ENCODE measurements at places on chromosomes 2 and 18. TPM values are rescaled to one million over a fixed set of nuclear protein-coding genes. Genes with fewer than 3 reads are reported as not detected.

DNA sequence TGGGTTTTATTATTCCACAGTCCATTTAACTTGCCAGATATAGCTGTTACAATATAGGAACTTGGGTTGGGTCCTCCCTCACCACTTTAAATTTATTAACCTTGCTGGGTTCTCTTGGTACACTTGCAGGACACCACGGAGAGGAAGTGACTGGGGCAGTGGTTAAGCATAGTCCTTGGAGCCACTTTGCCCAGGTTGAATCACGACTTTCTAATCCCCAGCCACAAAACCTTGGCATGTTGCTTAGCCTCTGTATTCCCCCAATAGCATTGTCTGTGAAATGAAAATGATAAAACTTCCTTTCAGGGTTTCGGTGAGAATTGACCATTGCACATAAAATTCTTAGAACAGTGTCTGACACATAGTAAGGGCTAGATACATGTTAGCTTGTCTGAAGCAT, 221.2 kb downstream of the IRS1 start:
- DNase-seq, result no peak

DNA sequence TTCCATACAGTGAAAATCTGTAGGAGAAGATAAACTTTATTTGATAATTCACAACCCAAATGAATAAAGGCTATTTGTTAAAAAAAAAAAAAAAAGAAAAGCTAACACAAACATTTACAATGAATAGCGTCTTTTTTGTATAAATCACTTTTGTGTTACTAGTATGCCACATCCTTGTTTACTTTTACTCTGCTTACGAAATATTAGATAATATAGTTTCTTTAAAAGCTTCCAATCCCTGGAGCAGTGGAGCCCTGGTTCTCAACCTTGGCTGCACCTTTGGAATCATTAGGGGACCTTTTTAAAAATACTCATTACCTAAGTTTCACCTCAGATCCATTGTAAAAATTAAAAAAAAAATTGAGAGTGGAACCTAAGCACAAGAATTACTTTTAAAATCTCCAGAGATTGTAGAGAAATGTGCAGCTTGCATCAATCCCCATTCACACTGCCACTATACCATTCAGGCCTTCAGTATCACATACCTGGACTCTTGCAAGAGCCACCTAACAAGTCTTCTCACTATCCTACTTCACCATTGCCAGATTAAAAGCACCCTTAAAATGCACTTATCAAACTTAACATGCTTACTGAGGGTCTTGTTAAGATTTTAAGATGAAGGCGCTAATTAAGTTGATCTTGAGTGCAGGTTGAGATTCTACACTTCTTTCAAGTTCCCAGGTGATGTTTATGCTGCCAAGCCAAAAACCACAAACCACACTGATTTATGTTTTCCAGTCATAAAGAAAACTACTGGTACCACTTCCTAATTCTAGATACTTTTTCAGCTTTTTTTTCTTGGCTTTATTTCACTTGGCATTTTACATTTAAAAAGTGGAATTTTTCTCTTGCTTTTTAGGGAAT, 59.7 kb upstream of the ZC3H15 start:
- DNase-seq, result no peak

DNA sequence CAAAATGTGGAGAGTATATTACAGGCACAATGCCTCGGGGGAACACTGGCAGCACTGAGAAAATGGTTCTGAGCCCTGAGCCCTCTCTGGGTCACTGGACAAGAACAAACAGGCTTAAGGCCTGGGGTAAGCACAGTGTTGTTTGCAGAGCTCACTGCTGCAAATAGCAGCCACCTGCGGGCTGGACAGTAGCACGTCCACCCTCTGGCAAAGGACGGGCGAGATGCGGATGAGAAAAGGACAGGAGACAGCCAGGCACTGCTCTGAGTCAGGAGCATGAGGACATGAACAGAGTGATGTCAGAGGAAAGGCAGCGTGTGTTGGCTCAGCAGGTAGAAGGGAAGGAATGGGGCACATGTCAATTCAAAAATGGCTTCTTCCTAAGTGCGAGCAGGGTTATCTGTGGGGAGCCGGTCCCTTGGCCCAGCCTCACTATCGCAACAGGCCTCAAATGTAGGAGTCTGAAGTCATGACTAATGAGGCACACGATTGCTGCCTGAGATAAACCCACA, 25.9 kb upstream of the NEB start:
- no peak for DNase-seq

- DNase-seq, result no peak
Measured at GRCh38 chr2:68765739-68766375, 31.2 kb downstream of the ARHGAP25 start.

DLX2 gene
- not detected for total RNA-seq

DNA sequence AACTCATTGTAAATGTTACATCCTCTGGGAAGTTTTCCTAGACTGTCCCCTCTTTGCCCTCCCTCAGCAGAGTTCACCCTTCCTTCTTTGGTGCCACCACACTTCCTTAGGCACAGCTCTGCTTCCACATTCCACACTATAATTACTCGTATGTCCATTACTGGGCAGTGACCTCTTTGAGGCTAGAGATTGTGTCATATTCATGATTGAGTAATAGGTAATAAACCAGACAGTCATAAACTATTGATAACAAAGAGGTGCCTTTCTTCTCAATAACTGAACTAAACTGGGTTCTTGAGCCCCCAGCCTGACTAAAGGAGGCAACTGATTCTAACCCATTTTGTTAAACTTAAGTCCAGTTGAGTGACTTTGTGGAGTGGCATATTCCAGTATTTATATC, 28.3 kb downstream of the MYO3B start:
- no peak for DNase-seq
